Nasal cavity respiratory epithelium epithelial cell of viscerocranial mucosa (primary cell): ENCODE measurements at places on chromosomes 11 and 22. TPM values are rescaled to one million over a fixed set of nuclear protein-coding genes. Genes with fewer than 3 reads are reported as not detected.

The PAMR1 gene
- 7.2 and 11.9 TPM in 2 replicates for total RNA-seq

The POU2AF3 gene
- total RNA-seq: 0.36 TPM in 1 of 2 replicates, not detected in the other

The SMCO4 gene
- 1.4 and 6.0 TPM in 2 replicates for total RNA-seq

The C22orf42 gene
- total RNA-seq: not detected in 2 replicates

The TRPT1 gene
- 12.4 and 13.7 TPM in 2 replicates for total RNA-seq

The SERHL2 gene
- 1.0 and 1.6 TPM in 2 replicates for total RNA-seq

The OR51E2 gene
- not detected in 2 replicates for total RNA-seq

The PATE3 gene
- total RNA-seq: not detected in 2 replicates

The RIMBP3B gene
- total RNA-seq: not detected in 2 replicates
